ENCODE measurements at places on chromosomes 4 and X.

GRCh38 chrX:46168254-46168653, 377.0 kb downstream of the ZNF674 start:
- no peak for DNase-seq

- no peak for DNase-seq
Measured at GRCh38 chr4:80705311-80705710, 325.2 kb upstream of the BMP3 start.

GRCh38 chrX:30593440-30594200, 16.1 kb upstream of the TASL start:
- DNase-seq: no peak

GRCh38 chr4:183533698-183534097, 28.8 kb downstream of the ING2 start:
- no peak for DNase-seq

DNA sequence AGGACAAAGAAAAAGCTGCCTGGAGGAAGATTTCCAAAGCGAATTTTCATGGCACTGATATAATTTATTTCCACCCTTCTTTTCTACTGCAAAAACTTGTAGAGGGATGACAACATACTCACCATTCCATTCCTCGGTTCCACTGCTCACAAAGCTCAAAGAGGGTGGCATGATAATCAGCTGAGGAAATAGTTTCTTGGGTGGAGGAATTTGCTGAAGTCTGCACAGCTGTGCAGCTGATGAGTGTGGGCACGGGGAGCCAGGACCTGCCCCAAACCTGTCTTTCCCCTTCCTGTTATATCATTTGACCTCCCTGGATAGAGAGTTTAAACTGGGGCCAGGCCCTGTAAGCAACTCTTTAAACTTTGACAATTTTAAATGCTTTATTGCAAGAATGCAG, 160.6 kb downstream of the PACRGL start:
- DNase-seq: no peak

GRCh38 chr4:140037353-140038030, 116.5 kb downstream of the MAML3 start:
- no peak for DNase-seq

DNA sequence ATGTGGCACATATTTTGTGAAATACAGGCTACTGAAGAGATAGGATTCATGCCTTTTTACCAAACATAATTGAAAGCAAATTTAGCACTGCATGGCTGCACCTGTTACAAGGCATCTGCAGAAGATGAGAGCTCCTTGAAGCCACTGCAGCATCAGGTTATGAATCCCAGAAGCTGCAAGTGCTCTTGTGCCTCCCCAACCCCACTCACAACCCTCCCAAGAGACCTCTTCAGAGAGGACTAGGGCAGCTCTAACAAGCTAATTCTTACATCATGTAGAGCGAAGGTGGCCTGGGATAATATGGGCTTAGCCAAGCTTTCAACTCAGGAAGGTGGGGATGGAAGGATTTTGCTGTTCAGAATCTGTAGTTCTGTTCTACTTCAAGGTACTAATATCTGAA, 27.2 kb downstream of the MFAP3L start:
- no peak for DNase-seq

DNA sequence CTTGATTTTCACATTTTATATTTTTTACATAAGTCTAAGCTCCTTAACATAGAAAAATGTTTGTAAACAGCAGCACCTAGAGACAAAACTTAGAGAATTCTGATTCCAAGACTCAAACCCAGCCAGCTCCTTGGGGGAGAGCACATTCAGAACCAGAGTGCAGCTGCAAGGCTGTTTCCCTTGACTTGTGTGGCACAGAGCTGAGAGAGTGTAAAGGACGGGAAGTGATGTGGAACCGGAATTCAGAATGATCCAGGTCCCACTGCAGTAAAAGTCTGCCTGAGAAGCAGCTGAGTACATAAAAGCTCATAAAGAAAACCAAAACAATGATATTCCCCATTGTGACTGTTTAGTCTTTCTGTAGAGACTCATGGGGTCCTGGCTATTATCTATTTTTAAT, 713.8 kb downstream of the RAB28 start:
- no peak for DNase-seq

- no peak for DNase-seq
Measured at GRCh38 chr4:85703096-85703495, 228.1 kb downstream of the ARHGAP24 start.

- DNase-seq: no peak
Measured at GRCh38 chrX:17876135-17876534, 15.0 kb upstream of the RAI2 start.

DNA sequence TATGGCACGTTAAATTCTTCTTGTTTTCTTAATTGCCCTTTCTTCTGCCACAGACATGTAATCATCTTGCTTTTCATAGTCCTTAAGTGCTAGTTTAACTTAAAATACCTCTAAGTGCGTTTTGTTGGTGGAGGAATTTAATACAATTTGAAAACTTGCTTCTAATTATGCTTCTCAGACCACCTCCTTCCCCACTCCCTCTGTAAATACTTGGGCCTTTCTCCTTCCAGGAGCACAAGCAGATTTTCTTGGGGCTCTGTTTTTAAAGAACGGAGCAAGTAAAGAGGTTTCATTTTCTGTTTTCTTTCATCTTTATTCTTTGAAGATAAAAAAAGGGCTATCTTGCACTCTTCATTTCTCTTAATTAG, 559 bp upstream of the PCDH18 start:
- no peak for DNase-seq

DNA sequence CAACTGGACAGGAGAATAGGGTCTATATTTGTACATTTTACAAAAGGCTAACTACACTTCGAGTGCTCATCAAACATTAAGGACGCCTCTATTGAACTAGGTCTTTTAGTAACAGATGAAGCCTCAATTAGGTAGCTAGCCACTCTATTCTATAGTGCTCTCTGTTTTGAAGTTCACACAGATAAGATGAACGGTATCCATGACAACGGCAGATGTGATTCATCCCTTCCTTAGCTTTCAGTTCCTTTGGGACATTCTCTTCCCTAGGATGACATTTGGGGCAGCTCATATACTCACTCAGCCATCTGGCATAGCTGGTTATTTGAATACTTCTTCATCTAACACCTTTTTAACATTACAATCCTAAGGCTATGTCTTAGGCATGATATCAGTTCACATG, 62.4 kb upstream of the WDFY3 start:
- DNase-seq: no peak

- DNase-seq: no peak
Measured at GRCh38 chr4:168646001-168646768, 149.3 kb downstream of the PALLD start.

DNA sequence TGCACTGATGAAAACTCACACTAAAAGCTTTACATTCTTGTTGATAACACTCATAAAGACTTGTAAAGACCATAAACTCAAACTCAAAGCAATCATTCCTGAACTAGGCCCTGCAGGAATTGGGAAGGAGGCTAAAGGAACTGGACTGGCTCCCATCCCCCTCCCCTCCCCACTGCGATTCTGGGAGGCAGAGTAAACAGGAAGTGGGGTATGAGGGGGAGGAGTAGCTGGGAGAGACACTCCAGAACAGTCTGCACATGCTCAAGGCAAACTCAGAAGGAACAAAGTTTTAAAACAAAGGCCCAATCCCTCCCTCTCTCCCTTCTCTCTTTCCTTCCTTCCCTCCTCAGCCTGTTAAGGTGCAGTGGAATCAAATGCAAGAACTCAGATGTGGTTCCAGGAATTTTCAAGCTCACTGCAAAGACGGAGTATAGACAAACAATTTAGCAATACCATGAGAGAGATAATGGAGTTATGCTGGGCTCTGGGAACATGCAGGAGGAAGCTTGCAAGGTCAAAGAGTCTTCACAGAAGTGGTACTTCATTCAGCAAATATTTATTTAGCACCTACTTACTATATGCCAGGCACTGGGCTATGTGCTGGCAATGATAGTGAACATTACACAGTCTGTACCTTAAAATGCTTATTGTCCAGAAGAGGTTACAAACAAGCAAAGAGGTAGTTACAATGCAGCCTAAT, 15.9 kb downstream of the MID1IP1 start:
- no peak for DNase-seq

DNA sequence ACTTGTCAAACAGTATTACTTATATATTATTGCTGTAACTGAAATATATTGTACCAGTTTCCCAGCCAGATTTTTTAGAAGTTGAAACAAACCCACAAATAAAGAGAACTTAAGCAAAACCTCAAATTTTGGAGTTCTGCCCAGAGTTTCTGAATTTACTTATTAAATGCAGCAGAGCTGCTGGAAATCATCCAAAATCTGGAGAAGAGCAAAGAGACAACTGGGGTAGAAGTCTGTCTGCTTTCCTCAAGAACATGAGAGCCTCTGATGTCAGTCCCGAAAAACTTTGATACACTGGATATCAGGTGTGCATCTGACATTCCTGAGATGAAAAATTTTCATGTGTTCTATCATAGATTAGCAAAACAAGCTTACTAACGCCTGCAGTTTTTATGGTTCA, 325.9 kb downstream of the NR3C2 start:
- no peak for DNase-seq

DNA sequence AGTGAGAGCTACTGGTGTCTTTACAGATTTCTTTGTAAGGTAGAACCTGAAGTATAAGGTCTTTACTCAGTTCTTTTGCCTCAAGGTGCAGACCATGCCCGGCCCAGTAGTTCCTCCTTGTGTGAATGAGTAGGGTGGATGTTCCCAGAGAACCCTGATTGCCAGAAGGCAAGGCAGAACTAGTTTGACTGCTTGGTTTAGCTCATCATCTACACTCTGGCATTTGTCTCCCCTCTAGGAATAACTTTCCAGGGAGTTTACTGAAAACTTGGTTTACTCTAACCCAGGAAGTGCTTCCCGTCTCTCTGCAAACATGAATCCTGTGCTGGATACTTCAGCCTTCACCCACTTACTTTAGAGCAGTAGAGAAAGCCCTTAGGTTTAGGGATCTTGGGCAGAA, 29.1 kb downstream of the MCUB start:
- DNase-seq: no peak

DNA sequence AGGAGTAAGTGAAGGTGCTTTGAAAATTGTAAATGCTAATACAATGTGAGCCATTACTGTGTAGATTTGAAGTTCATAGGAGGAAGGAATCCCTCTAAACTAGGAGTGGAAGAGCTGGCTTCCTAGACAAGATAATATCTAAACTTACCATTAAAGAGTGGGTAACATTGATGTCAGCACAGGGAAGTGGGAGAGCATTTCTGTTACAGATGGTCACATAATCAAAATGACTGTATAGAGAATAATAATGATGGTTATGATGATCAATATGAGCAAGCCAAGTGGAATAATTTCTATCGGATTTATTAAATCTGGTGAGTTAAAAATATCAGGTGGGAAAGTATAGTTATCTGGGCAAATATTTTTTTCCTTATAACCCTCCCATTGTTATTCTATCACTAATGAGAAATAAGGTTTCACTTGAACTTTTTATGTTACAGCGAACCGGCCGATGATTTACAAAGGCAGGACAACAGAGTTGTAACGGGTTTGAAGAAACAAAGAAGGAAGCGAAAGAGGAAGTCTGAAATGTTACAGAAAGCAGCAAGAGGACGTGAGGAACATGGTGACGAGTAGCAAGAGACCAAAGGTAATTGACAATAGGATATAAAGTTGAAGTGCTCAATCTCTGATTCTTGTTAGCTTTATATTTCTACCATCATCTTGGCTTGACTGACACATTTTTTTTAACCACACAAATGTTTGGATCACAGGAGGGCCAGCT, 43.5 kb downstream of the FMR1NB start:
- no peak for DNase-seq

DNA sequence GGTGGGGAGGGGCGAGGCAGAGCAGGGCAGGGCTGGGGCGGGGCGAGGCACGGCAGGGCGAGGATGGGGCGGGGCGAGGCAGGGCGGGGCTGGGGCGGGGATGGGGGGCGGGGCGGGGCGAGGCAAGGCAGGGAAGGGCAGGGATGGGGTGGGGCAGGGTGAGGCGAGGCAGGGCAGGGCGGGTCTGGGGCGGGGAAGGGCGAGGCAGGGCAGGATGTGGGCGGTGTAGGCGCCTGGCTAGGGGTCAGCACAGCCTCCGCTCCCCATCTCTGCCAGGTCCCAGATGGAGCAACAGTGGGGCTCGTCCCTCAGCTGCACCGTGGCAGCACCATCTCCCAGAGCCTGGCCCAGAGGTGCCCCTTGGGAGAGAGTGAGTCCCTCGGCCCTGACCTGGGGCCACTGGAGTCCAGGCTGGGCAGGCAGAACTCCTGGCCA, 4.2 kb upstream of the SRPK3 start:
- DNase-seq: no peak

GRCh38 chr4:140764785-140765392, 8.7 kb upstream of the TBC1D9 start:
- no peak for DNase-seq

GRCh38 chr4:70722199-70722791, 531 bp downstream of the RUFY3 start:
- no peak for DNase-seq

GRCh38 chr4:2804449-2804972, 11.6 kb downstream of the SH3BP2 start:
- DNase-seq: no peak

DNA sequence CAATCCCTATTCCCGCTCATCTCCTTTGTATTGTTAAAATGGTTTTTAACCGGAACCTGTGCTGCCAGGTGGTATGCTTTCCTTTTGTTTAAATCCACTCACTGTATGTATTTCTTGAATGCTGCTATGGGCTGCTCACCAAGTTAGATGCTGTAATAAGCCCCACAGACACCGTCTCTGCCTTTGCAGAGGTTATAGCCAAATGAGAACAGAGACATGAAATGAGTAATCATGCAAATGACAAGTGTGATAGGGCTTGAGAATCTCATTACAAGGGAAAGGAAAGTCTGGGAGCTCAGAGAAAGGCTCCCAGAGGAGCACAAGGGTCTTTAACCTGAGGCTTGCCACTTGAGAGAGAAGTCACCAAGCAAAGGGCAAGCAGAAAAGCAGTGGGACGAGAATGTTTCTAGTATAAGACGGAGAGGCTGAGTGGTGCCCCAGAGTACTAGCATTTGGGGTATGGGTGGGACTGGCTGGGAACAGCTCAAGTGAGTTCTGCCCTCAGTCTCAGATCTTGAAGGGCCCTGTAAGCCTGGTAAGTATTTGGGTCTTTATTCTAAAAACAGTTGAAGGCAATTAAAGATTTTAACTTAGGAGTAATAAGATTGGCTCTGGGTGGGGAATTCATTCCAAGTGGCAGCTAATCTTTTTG, 110.8 kb upstream of the H2AZ1 start:
- no peak for DNase-seq

- DNase-seq: no peak
Measured at GRCh38 chr4:101981756-101982155, 191.2 kb downstream of the BANK1 start.

DNA sequence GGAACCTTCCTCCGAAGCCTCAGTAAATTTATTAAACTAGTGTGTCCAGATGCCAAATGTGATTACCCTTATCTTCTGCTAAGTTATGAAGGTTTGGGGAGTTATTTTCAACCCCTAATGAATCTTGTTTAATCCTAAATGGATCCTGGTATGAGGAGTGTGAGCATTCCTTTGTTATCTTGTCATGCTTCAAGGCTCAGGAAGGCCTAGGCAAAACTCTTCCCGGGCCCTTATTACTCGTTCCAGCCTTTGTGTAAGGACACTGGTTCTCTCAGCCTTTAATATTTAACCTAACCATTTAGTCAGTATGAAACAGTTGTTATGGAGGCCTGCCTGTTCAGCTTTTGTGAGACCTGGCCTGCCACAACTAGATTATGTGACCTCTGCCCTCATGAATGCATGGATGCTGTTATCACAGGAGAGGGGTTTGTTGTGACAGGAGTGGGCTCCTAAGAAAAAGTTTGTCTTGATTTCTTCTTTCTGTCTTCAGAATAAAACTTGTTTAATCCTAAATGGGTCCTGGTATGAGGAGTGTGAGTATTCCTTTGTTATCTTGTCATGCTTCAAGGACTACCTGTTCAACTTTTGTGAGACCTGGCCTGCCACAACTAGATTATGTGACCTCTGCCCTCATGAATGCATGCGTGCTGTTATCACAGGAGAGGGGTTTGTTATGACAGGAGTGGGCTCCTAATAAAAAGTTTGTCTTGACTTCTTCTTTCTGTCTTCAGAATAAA, 181.7 kb downstream of the SLC39A8 start:
- no peak for DNase-seq

Measured in stimulated activated CD4-positive, alpha-beta T cell treated with anti-CD3 and anti-CD28 coated beads, Interleukin-1b, Interleukin-23, amount 100 ng/mL, for 1 hour (primary cell).